ENCODE measurements at places on chromosomes 13 and 19.

GRCh38 chr19:1428738-1429391 lies 9.3 kb upstream of the RPS15 start:
- no peak for DNase-seq

GRCh38 chr13:62209529-62209928 lies 793.9 kb upstream of the PCDH20 start:
- DNase-seq = no peak

GRCh38 chr13:95411428-95412040 lies 110.3 kb upstream of the ABCC4 start:
- no peak for DNase-seq

DNA sequence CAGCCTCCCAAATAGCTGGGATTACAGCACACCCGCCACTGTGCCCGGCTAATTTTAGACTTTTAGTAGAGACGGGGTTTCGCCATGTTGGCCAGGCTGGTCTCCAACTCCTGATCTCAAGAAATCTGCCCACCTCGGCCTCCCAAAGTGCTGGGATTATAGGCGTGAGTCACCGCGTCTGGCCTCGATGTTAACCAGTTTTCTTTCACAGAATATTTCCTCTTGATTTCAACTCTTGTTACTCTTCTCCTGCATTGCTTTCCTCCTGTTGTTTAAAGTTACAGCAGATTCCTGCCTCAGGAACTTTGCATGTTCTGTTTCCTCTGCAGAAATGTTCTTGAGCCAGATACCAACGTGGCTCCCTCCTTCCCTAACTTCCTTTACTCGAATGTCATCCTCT lies 3.7 kb upstream of the PEX11G start:
- DNase-seq = no peak

- no peak for DNase-seq
Observed at GRCh38 chr19:3160219-3160618, 18.4 kb upstream of the S1PR4 start.

DNA sequence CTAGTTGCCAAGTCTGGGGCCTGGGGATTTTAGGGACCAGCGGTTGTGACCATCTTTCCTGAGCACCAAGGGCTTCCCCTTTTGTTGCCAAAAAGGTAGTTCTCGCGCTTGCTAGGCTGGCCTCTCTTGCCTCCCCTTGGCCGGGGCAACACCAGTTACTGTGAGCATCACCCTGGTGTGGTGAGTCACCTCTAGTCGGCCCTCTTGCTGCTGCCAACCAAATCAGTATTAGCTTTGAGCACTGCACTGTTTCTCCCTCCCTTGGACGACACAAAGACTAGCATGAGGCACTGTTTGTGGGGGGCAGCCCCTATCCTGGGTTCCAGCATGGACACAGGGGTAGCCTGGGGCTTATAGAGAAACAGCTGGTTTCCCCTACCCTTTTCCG lies 6.9 kb downstream of the SYDE1 start:
- DNase-seq = no peak

DNA sequence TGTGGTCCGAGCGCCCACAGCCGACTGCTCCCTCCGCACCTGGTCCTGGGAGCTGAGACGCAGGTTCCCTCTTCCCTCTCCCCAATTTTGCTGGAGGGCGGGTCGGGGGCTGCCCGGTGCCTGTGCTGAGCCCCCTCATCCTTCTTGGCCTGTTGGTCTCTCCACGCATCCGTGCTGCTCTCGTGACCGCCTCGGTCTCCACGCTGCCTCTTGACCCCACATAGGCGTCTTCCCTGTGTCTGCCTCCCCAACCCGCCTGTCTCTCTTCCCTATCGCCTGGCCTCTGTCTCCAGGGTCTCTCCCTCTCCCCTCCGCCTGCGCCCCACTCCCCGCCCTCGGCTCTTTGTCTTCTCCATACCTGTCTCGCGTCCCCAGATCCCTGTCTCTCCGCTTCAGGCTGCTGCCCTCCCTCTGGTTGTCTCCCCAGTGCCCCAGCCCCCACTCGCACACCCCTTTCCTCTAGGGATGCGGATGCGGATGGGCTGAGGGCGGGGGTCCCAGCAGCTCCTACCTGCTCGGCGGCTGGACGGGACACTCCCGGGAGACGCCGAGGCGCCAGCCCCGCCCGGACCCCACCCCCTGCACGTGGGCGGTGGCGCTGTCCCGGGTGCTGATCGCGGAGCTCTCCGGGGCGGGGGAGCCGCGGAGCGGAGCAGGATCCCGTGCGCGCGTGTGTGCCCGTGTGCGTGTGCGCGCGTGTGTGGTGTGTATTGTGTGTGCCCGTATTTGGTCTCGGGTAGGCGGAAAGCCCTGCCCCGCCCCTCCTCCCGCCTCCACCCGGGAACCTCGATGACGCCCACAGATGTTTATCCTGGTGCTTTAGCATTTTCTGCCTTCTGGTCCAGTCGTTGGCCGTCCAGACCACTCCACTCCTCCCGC lies at the start of gene SYT5:
SYT5 (minus strand) TSS at position 684 of the 879 bp plus-strand sequence. CDS start 1,248 bp downstream, outside the sequence.
- DNase-seq = peak; percentile 26

- DNase-seq = no peak
Observed at GRCh38 chr13:94917824-94918223, 205.5 kb upstream of the SOX21 start.

- DNase-seq = no peak
Observed at GRCh38 chr13:48437371-48437770, 24.5 kb upstream of the LPAR6 start.

GRCh38 chr19:11434703-11435056 lies 241 bp downstream of the ODAD3 start:
- no peak for DNase-seq
